Cortex of kidney (tissue), 1 donor: ENCODE measurements at places on chromosomes 1 and 21.

GRCh38 chr1:171736196-171736595, 5.7 kb downstream of the VAMP4 start:
- DNase-seq, result no peak

GRCh38 chr1:28378906-28379305, 9.4 kb downstream of the PHACTR4 start:
- no peak for DNase-seq

- no peak for DNase-seq
These were observed 79.0 kb downstream of the RAVER2 start for GRCh38 chr1:64823691-64824476.

GRCh38 chr1:44681905-44682882, 7.7 kb downstream of the ARMH1 start:
- no peak for DNase-seq

- no peak for DNase-seq
These were observed 36.8 kb upstream of the TENT5C start for GRCh38 chr1:117568999-117569398.

DNA sequence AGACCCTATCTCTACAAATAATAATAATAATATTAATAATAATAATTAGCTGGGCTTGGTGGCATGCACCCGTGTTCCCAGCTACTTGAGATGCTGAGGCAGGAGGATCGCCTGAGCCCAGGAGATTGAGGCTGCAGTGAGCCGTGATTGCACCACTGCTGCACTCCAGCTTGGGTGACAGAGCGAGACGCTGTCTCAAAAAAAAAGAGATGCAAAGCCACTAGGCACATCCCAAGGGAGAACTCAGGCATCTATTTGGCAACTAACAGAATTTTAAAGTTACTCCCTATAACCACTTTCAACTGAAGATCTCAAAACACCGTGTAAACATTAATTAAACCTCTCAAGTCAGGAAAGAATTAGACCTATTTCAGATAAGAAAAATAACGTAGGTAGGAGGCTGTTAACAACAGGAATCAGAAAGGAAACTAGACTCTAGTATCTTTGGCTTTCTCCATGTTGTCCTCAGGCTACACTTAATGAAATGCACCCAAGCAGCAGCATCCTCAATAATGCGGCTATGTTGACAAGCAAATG, 3.7 kb downstream of the RNF19B start:
- no peak for DNase-seq

- DNase-seq, result no peak
These were observed 56.1 kb downstream of the SCCPDH start for GRCh38 chr1:246780264-246780663.

GRCh38 chr1:236848274-236848923, 53.3 kb downstream of the MTR start:
- DNase-seq, result no peak

- DNase-seq, result no peak
These were observed 19.5 kb upstream of the TNFRSF1B start for GRCh38 chr1:12147201-12147701.

GRCh38 chr1:60299581-60299980, 226.0 kb upstream of the C1orf87 start:
- no peak for DNase-seq

GRCh38 chr1:6685381-6685780, 16.2 kb downstream of the DNAJC11 start:
- DNase-seq, result no peak

- no peak for DNase-seq
These were observed 184.8 kb downstream of the BRINP2 start for GRCh38 chr1:177355575-177355974.

- DNase-seq, result no peak
These were observed 42.2 kb downstream of the ATP1B1 start for GRCh38 chr1:169148472-169149252.

GRCh38 chr1:246427611-246428010, 79.5 kb downstream of the SMYD3 start:
- no peak for DNase-seq

DNA sequence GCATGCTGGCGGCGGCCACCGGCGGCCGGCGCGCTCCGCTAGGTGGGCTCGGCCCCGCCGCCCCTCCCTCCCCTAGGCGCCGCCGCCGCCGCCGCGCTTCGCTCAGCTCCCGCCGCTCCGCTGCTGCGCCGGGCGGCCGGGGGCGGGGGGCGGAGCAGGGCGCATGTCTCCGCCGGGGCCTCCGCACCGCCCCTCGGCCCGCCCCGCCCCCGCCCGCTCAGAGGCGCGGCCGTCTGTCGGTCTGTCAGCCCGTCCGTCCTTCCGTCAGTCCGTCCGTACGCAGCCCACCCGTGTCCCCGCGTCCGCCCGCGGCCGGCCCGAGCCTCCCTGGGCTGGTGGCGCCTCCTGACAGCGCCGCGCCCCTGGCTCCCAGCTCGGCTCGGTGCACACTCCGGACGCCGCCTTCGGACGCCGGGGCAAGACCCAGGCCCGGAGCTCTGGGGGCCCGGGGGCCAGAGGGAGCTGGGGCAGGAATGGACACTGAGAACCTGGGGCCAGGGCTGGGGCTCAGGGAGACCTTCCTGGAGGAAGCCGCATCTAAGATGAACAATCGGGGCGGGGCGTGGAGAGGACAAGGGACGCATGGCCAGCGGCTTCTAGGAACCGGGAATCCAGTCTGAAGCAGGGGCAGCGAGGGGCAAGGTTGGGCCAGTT, at the start of gene GPR153:
GPR153 (minus strand) TSS at position 138 of the 654 bp plus-strand sequence. CDS start 6,193 bp downstream, outside the sequence.
- DNase-seq, result no peak
